ENCODE measurements at places on chromosomes 1 and 21. TPM values are rescaled to one million over a fixed set of nuclear protein-coding genes. Genes with fewer than 3 reads are reported as not detected.

Gene B3GALT5
- total RNA-seq: not detected

Gene AMY2A
- total RNA-seq: not detected

Gene TATDN3
- total RNA-seq: 10.9 TPM

Gene WDR4
- 30.7 TPM for total RNA-seq

Gene OPRD1
- not detected for total RNA-seq

Gene CYYR1
- total RNA-seq: 10.4 TPM

Gene INSRR
- total RNA-seq: not detected

Gene OR14A2
- total RNA-seq: not detected

All from pulmonary artery endothelial cell (primary cell).